ENCODE measurements at places on chromosomes 2 and 18.

- peak; percentile 26 for DNase-seq
These were observed 26.1 kb downstream of the KCTD18 start for GRCh38 chr2:200483729-200484198.

DNA sequence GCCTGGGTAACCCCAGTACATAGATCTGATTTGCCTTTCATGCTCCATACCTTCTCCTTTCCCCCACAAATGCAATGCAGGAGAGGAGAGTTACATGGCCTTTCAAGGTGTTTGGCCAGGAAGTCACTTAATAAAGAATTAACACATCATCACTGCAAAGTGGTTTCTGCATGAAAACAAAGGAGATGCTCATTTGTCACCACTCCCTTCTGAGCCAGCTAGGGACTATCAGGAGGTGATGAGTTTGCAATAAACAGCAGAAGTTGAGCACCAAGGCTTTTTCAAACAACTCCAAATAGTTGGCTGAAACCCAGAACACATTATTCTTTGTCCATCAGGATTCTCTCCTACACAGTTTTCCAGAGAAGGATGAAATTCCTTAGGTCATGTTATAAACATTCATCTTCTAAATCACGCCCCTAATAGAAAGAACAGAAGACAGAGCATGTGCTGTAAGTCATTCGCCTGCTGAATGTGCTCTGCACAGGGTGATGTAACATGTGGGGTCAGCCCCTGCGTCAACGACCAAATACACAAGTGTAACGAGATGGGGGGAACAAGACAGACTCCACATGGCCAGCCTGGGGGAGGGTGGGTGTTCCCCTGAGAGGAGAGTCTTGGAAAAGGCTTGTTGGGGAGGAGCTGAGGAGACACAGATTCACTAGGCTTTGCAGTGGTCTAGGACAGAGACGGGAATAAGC, 87.3 kb upstream of the RMDN2 start:
- DNase-seq, result no peak

- DNase-seq, result peak; percentile 32
These were observed 51.1 kb upstream of the LGALSL start for GRCh38 chr2:64402876-64403275.

- DNase-seq, result no peak
These were observed 11.6 kb downstream of the MAIP1 start for GRCh38 chr2:199966976-199967375.

GRCh38 chr2:85772019-85772745, 18.4 kb downstream of the ATOH8 start:
- peak; percentile 99 for DNase-seq

GRCh38 chr2:237901932-237902850, 42.8 kb downstream of the RAMP1 start:
- DNase-seq, result peak; percentile 12

- DNase-seq, result peak; percentile 30
These were observed 119.9 kb upstream of the ACVR1C start for GRCh38 chr2:157748371-157749142.

DNA sequence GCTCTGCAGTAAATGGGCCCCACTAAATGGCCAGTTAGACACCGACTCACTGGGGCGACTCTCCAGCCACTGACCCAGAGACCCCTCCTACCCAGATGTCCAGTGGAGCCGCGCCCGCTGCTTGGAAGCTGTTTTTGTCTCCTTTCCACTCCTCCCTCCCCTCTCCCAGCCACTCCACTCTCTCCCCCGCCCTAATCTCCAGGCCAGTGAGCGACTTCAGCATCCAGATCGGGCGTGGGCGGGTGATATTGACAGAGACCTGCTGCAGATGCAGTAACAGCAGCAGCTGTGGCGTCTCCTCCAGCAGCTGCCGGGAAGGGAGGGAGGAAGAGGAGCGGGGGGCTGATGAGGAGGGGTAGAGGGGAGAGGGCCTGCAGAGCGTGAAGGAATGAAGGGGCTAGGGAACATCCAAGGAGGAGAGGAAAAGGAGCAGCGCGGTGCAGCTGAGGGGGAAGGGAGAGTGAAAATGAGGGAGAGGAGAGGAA, at the start of gene SCN7A:
Gene SCN7A, minus strand, starts transcription at position 110 of the 485 bp plus-strand sequence. CDS start 16,553 bp downstream, outside the sequence.
- peak; percentile 64 for DNase-seq

GRCh38 chr2:207939342-207940108, 85.8 kb downstream of the PLEKHM3 start:
- no peak for DNase-seq

GRCh38 chr2:47172156-47172921, 17.2 kb upstream of the STPG4 start:
- DNase-seq, result peak; percentile 53

- DNase-seq, result peak; percentile 58
These were observed 76.5 kb upstream of the APCDD1 start for GRCh38 chr18:10377956-10378355.

DNA sequence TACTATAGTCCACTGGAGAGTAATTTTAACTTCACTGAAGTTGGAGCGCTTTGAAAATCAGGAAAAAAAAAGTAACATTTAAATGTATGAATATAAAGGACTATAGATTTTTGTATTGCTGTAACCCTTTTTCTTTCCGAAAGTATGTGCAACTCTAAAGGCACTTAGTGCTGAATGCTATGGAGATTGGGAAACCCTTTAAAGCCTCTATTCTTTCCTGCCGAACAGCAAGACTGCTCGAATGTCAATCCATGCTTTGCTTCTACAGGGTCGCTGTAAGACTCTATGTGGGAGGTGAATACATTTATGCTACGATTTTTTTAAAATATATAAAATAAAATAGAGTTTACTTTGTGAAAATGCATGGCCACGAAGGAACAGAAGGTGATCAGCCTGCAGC, 825 bp downstream of the GRB14 start:
- DNase-seq, result no peak

DNA sequence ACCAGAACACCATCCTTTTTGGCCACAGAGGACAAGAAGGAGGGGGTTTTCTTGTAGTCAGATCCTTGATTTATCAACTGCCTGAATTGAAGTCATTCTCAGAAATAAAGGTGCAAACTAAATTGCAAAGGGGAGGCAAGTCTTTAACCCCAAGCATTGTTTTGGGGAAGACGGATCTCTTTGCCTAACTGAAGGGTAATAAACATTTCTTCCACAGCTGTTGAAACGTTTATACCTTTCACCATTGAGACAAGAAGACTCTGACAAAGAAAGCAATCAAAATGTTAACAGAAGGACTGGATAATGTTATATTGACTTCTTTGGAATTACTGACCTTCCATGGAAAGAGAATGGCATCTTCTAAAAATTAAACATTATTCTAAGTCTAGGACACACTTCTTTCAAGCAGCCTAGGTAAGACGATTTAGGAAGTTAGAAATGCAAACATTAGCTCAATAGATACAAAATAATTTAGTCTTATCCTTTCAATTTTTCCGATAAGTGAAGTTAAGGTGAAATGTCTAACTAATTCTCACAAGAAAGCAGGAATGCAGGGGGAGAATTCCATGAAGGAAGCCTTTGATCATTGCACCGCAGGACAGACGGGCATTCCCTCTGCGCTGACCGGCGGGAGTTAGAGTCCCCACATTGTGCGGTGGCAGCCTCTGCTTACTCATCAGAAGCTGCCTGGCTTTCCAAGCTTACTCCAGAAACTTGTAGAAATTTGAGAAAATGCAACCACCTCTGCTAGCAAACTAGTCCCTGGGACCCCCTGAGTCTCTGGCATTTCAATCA, 69.4 kb upstream of the COPS8 start:
- DNase-seq, result no peak

DNA sequence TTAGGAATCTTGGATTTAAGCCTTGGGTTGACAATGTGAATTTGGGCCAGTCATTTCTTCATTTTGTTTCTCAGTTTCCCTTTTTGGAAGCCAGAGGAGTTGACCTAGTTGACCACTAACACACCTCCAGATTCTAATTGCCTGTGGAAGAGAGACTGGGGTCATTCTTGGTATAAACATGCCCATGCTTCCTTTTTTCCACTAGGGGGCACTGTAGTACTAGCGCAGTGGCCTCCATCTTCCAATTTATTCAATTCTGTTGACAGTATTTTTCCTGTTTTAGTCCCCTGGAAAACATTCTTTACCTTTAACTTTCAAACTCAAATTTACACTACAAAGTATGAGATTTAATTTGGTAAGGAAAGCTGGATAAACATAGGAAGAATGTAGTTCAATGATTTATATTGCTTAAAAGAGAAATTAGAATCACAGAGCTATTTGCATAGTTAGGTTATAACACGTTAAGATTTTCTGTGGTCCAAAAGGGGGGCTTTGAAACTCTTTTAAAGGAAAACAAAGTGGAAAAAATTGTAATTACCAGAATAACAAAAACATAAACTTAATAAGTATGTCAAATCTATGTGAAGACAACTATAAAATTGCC, 57.5 kb upstream of the AGPS start:
- peak; percentile 75 for DNase-seq

DNA sequence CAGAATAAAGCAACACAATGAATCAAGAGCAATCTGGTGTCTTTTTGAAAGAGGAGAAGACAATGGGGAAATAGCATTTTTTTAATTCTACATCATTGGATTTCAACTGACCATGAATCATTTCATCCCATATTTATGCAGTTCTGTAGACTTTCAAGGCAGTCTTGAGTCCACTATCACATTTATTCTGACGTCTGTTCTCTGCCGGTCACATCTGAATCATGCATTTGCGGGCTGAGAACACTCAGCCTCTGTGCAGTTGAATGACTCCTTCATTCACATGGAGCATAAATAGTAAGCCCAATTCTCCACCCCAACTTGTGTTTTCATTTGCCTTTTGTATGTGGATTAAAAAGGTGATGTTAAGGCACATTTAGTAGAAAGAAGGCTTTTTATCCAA, 128.2 kb downstream of the AKAIN1 start:
- DNase-seq, result peak; percentile 73

DNA sequence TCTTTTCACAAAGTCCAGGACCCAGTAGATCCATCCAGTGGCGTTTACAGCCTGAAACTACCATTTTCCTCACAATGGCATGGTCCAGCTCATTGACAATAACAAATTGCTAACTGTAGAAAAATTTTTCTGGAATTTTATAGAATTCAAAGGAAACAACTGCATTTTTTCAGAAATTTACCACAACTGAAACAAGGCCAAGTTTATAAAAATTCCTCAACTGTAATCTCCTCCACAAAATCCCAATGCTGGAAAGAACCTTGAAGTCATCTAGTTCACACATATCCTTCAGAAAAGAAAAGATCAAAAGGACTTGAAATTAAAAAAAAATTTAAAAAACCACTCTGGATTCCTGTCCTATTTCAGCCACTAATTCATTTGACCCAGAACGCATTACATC, 226.0 kb upstream of the CTAGE1 start:
- DNase-seq, result peak; percentile 11

GRCh38 chr18:45527891-45528290, 87.4 kb upstream of the SLC14A2 start:
- no peak for DNase-seq

DNA sequence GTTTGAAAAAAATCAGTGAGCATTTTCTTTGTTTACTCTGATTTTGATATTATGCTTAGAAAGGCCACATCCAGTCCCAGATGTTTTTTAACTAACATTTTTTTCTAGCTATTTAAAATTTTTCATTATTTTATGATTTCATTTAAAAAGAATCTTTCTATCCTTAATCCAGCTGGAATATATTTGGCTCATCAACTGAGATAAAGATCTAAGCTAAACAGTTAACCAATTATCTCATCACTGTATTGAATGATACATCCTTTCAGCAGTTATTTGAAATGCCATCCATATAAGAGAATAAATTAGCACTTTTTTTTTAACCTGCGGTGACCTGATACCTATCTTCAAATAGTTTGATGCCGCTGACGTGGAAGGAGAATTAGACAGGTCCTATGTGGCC, 245.5 kb upstream of the COPS8 start:
- DNase-seq, result peak; percentile 28

GRCh38 chr2:98473995-98474780, 29.5 kb downstream of the INPP4A start:
- DNase-seq, result no peak

DNA sequence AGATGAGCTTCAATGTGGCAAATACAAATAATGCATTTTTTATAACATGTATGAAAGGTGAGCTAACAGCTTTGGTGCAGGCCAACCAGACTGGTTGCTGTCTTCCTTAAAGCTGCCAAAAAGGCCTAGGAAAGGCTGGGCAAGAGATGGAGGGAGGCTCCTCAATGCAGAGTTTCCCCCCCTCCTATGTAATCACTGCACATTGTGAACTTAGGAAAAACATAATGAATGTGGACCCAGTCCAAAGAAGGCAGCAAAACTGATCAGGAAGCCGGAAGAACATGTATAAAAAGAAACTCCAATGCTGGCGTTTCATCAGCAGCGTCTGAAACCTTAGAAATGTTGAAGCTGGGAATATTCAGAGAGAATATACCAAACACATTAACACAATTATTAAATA, 84.2 kb upstream of the LYPD6 start:
- DNase-seq, result no peak

DNA sequence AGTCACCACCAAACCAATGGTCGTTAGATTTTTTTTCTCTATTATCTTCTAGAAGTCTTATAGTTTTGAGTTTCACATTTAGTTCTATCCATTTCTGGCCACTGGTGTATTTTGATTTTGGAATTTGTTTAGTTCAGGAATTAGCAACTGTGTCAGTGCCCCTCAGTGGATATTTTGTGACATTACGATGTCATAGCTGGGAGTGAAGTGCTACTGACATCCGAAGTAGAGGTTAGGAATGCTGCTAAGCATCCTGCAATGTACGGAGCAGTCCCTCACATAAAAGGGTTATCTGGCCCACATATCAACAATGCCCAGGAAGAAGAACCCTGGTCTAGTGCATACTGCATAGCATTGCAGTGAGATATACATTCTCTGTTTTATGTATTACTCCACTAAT, 157.4 kb upstream of the RGPD4 start:
- peak; percentile 42 for DNase-seq

- no peak for DNase-seq
These were observed 78.3 kb downstream of the GNAL start for GRCh38 chr18:11767329-11767728.

- DNase-seq, result no peak
These were observed 374.3 kb upstream of the MC4R start for GRCh38 chr18:60746919-60747318.

DNA sequence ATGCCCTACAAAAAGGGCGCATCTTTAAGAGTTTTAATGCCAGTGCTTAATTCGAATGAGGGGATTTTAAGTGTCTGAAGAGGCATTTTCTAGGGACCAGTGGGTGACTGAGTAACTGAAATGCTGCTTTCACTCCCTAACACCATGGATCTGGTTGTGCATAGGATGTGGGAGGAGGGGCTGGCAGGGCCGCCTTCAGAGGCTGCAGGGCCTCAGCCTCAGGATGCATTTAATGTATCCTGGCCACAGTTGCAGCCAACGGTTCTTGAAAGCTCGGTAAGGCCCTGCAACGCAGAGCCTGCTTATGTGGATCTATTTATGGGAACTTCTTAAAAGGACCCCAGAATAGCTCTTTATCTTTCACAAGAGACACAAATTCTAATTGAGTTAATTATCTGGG, 25.8 kb upstream of the IL18RAP start:
- DNase-seq, result no peak

- DNase-seq, result peak; percentile 28
These were observed 479.1 kb downstream of the MBD2 start for GRCh38 chr18:53745224-53745967.

All from GM23248 (cell line).